AG04450 (cell line): ENCODE measurements at places on chromosomes 11 and 22. TPM values are rescaled to one million over a fixed set of nuclear protein-coding genes. Genes with fewer than 3 reads are reported as not detected.

Gene OR2AT4
- not detected in 2 replicates for polyA plus RNA-seq

Gene HMOX1
- polyA plus RNA-seq, result 55.2 and 69.7 TPM in 2 replicates

DNA sequence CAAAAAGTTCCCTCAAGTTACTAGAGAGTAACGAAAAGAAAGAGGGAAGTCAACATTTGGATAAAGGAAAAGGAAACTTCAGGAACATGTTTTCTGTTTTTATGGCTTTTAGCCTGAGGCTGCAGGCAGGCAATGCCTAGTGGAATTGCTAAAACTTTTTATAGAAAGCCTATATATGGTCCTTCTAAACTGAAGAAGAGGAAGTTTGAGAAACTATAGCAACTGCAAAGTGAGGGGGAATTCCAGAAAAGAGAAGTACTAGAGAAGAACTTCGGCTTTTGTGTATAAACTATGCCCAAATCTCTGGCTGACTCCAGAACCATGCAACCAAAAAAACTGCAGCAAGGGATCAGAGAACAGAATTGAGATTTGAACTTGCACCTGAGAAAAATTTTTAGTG lies 74.3 kb upstream of the ARHGAP42 start:
- DNase-seq, result no peak

GRCh38 chr11:58742140-58742539 lies 10.4 kb upstream of the GLYAT start:
- no peak for DNase-seq

DNA sequence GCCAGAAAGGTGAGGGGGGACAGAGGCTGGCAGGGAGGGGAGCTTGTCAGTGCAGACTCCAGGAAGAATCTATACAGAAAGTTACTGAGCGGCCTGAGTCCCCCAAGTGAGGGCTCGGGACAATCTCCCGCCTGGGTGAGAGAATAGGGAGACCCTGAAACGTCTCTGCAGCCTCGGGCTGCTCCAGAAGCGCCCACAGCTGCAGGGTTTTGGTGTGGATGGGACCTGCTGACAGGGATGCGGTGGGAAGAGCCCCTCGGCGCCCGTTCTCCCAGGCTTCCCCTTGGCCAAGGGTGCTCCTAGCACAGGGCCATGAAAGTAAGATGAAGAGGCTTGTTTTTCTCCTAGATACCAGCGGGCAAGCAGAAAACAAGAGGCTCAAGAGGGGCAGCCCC lies 743 bp upstream of the RCE1 start:
- DNase-seq, result no peak

DNA sequence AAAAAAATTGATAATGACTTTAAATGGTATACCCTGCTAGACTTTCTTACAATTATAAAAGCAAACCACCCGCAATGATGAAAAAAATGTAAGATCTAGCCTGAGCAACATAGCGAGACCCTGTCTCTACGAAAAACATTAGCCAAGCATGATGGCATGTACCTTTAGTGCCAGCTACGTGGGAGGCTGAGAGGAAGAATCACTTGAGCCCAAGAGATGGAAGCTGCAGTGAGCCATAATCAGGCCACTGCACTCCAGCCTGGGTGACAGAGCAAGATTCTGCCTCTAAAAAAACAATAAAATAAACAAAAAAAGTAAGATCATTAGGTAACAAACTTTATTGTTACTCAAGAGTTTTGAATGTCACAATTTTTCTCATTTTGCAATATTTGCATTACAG lies 39.2 kb downstream of the KMT5B start:
- no peak for DNase-seq

GRCh38 chr22:36433318-36434231 lies 45.8 kb upstream of the MYH9 start:
- DNase-seq, result no peak
